Stimulated activated CD8-positive, alpha-beta memory T cell treated with anti-CD3 and anti-CD28 coated beads, Interleukin-15, amount 100 ng/mL, for 24 hours (primary cell): ENCODE measurements at places on chromosomes 6 and 20.

- DNase-seq: no peak
Observed at GRCh38 chr6:71268735-71269437, 19.7 kb upstream of the OGFRL1 start.

GRCh38 chr6:34370361-34370760 is 22.1 kb downstream of the NUDT3 start:
- no peak for DNase-seq

GRCh38 chr6:111970426-111970825 is 83.5 kb upstream of the CCN6 start:
- no peak for DNase-seq

- no peak for DNase-seq
Observed at GRCh38 chr6:157966589-157966977, 15.1 kb upstream of the SYNJ2 start.

DNA sequence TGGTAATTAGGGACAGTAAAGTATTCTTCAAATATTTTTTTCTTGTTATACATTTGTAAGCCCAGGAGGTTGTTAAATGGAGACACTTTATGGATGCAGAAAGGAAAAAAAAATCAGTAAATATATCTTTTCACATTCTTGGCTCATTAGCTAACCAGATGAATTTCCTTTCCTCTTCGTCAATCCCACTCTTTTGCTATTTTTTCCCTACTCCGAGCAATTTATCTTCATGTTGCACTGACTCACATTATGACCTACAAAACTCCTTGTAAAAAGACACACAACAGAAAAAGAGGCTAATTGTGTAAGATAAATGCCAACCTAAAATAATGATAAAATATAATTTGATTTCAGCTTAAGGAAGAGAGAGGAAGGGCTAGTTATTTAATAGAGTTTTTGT is 472.9 kb upstream of the ZNF337 start:
- DNase-seq: no peak

GRCh38 chr6:152600022-152600421 is 37.1 kb downstream of the SYNE1 start:
- no peak for DNase-seq

DNA sequence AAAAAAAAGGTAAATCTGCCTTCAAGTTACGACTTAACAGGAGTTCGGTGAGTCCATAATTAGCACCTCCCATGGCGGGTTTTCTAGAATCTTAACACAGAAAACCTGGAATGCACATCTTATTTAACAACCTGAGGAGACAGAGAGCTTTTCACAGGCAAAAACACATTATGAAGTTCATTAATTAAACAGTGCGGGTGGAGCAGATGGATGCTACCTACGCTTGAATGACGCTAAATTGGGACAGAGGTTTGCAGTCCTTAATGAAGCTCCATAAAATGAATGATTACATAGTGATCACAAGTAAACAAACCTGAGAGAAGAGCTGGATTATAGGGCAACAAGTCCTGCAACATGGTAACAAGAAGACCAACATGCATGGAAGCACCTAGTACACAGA is 81.0 kb downstream of the INSM1 start:
- no peak for DNase-seq

DNA sequence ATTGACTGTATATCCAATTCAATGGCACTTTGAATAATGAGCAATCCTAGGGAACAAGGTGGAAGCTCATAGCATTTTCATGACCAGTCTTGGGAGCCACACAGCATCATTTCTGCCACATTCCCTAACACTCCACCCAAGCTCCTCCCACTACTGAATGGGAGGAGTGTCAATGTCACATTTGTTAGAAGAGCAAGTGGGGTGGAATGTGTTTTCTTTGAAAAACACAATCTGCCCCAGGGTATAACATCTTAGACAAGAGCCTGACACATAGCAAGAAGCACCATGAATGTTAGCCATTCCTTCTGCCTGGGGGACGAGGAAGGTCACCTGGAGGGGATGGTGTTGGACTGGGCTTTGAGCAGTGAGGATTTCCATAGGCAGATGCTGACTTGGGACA is 258.3 kb upstream of the PMEPA1 start:
- no peak for DNase-seq

DNA sequence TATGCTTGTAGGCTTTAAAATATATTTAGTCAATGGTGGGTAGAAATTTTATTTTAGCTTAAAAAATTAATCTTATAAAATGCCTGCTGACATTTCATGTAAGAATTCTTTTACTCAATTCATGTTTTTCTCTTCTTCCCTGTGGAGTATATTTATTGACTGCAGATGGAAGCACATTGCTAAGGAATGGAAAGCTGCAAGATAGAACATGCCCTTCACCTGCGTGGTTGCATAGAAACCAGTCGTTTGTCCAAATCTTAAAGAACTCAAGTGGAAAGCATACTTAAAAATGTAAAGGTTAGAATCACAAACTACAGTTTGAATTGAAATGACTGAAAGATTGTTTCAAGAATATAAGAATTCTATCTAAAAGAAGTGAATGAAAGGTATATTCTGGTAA is 30.7 kb downstream of the C6orf163 start:
- no peak for DNase-seq

GRCh38 chr6:121437851-121438651 is 2.6 kb downstream of the GJA1 start:
- DNase-seq: no peak

DNA sequence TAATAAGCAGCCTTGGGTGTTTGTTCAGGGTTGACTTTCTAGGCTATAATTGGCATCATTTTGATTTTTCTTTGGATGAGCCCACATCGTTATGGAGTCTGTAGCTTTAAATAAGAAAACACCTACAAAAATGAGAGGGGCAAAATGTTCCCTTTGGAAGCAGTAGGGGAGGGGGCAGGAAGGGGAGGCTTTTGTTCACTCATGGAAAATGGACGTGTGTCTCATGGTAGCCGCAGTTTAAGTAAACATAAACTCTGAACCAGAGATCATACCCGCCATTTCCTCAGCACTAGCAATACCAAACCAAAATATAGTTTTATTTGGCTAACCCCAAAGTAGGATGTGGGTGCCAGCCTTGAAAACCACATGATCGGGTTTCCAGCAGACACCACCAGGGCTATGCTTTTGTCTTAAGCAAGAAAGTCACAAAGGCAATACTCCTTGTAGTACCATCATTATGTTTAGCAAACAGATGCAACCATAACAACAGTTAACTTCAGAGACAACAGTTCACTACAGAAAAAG is 572.5 kb upstream of the JAG1 start:
- no peak for DNase-seq

DNA sequence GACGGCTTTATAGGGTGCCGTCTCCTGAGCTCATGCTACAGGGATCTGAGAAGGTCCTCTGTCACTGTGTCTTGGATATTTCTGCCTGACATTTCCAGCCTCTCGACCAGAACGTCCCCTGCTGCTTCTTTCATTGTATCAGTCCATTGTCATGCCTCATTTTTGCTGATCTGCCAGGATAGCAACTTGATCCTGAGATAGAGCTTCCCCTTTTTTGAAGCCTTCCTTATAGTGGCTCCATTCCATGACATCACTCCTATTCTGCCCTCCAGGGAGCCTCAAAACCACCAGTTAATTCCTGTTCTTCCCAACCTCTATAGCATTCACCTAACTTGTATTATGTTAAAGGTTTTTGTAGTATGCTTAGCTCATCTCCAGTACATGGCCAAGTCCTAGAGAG is 431.8 kb upstream of the NOX3 start:
- DNase-seq: no peak

GRCh38 chr6:3584606-3585005 is 127.8 kb upstream of the SLC22A23 start:
- DNase-seq: no peak

- no peak for DNase-seq
Observed at GRCh38 chr6:157822245-157823000, 623 bp upstream of the SNX9 start.

DNA sequence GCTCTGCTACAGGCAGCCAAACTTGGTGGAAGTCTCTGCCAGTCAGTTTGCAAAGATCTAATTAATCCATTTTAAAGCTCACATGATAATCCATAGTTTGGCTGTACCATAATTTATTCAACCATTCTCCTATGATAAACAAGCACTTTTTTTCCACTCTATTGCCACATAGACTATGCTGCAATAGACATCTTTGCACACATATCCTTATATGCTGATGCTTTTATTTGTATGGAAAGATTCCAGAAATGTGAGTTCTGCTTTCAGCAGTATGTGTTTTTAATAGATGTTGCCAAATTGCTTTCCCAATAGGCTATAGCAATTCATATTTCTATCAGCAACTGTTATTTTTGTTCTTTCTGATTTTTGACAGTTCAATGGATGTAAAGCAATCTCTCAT is 628.0 kb downstream of the KIF16B start:
- no peak for DNase-seq

DNA sequence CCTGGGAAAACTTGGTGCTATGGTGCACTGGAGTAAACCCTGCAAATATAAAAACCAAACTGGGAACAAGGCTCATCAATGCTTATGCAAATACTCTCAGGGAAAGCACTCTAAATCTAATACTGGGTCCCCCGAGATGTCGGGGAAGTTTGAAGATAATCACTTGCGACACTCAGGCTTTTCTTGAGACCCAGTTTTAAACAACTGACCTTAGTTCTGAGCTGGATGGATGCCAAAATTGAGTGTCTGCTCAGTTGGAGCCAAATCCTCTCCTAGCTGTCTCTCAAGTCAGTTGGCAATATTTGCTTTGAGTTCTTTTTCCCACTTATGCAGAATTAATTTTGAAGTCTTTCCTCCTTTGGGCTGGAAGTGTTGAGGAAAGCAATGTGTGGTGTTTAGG is 75.5 kb upstream of the CD2AP start:
- DNase-seq: no peak

DNA sequence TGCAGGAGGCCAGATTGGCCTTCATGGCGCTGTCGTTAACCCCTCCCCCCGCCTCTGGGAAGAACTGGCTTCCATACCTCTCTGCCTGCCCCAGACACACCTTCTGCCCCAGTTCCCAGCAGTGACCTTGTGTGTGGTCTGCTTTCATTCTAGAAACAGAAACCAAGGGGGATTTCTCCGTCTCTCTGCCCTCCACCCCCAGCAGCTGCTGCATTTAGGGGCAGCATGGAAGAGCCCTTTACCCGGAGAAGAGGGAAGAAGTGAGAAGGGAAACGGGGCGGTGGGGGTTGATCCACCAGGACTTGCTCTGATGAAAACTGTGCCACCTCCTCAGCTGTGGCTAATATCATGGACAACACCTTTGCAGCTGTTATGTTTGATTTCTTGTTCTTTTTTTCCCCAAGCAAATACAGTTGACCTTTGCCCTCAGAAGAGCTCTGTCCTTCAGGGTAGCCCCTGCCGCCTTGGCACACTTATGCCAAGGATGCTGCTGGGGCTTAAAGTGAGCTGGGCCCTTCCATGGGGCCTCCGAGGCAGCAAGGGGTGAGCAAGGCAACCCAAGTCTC is 6.1 kb downstream of the GLP1R start:
- no peak for DNase-seq

DNA sequence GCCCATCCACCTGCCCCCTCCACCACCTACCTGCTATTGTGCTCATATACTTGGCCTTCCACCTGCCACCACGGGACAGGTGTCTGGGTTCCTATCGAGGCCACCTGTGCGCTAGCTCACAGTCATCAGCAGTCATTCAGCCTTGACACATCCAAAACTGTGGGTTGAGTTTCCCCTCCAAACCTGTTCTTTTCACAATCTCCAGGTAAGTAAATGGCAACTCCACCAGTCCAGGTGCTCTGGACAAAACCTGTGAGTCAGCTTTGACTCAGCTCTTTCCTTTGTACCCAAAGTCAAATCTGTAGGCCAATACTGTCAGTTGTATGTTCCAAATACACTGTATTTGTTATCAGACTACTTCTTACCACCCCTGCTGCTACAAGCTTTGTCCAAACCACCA is 52.6 kb downstream of the SPTLC3 start:
- DNase-seq: no peak

DNA sequence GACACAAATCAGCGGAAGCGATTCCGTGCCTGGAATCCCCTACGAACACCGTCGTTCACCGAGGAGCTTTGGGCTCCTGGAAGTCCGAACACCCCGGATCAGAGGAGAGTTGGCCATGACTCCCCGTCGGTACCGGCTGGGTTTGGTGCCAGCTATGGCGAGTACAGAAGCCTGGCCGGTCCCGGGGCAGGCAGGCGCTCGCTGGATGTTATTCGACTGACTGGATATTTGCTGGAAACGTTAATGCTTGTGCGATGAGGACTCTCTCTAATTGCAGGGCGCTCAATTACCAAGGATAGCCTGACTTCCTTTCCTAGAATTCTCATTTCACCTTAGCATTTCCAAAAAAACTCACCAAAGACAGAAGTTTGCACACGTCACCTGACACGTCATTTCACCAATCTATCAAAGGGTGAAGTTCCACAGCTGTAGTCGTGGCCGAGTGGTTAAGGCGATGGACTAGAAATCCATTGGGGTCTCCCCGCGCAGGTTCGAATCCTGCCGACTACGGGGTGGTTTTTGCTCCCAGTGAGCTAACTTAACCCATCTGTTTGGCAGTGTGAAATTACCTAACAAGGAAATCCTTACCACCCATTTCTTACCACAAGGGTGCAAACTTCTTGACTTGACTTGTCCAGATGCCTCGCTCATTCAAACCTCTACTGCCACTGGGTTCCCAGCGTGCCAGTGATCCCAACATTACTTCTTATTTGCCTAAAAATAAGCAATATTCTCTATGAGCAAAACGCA is 22.7 kb upstream of the ZNF184 start:
- peak; percentile 49 for DNase-seq

- no peak for DNase-seq
Observed at GRCh38 chr6:141426400-141426980, 706.2 kb upstream of the GJE1 start.
